ENCODE measurements at places on chromosomes 2 and 18. TPM values are rescaled to one million over a fixed set of nuclear protein-coding genes. Genes with fewer than 3 reads are reported as not detected.

SERPINB3 gene
- 0.12 TPM for total RNA-seq

SPP2 gene
- total RNA-seq: not detected

SCYGR7 gene
- not detected for total RNA-seq

DTNA gene
- total RNA-seq: 82.0 TPM

POMC gene
- total RNA-seq: 2.1 TPM

GAD1 gene
- not detected for total RNA-seq

DLGAP1 gene
- total RNA-seq: 0.13 TPM

LRRTM1 gene
- not detected for total RNA-seq

GALNT13 gene
- not detected for total RNA-seq

CCNYL1 gene
- total RNA-seq: 6.8 TPM

BOK gene
- total RNA-seq: 2.8 TPM

CROCC2 gene
- total RNA-seq: not detected

SERPINB11 gene
- total RNA-seq: not detected

ANKRD30B gene
- not detected for total RNA-seq

NAPG gene
- total RNA-seq: 13.9 TPM

CD28 gene
- total RNA-seq: 0.48 TPM

DNA sequence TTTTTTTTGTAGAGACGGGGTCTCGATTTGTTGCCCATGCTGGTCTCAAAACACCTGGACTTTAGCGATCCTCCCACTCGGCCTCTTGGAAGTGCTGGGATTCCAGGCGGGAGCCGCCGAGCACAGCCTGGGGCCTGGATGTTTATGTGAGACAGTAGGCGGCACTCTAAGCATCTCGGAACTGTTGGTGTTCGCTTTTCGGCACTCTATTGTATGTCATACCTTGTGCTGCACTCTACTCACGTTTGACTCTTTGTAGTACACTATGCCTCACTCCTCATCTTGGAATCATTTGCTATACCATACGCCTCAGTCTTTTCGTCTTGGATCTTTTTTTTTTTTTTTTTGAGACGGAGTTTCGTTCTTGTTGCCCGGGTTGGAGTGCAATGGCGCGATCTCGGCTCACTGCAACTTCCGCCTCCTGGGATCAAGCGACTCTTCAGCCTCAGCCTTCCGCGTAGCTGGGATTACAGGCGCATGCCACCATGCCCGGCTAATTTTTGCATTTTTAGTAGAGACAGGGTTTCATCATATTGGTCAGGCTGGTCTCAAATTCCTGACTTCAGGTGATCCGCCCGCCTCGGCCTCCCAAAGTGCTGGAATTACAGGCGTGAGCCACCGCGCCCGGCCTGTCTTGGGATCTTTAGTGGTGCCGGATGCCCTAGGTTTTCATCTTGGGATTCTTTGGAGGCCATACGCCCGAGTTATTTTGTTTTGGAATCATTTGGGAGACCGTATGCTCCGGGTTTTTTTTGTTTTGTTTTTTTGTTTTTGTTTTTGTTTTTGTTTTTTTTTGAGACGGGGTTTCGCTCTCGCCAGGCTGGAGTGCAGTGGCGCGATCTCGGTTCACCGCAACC is 24.2 kb upstream of the ZDBF2 start:
- no peak for DNase-seq

DNA sequence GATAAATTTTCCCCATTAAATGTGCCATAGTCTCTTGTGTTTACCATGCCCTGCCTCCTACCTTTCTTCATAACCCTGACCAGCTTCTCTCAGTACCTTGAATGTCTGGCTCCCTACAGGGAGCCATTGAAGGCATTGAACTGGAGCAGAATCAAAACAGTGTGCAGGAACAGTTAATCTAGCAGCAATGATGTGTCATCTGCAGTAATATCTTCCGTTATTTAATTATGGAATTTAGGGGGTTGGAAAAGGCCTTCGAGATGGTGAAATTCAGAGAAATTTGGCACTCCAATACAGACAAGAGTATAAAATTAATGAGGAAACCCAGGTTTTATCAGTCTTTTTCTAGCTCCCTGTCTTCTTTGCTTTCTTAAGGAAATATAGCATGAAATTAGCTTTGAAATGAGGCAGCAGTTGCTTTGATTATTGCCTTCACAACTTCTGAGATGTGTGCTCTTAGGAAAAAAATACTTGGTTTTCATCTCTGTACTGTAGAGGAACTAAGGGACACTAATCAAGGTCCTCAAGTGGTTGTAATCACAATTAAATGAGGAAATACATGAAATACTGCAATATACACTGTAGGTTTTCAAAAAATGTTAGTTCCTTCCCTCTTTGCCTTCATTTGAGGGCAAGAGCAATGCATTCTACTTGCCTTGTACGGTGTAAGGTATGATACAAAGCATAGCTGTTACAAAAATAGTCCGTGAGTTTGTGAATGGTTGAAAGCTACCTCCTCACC is 369.1 kb downstream of the SETBP1 start:
- DNase-seq: no peak

- no peak for DNase-seq
Measured at GRCh38 chr2:237652854-237653253, 25.5 kb downstream of the LRRFIP1 start.

- no peak for DNase-seq
Measured at GRCh38 chr2:235542733-235543127, 48.9 kb downstream of the AGAP1 start.

GRCh38 chr2:40200366-40200915 is 251.4 kb downstream of the SLC8A1 start:
- no peak for DNase-seq

GRCh38 chr2:165897726-165898125 is 55.9 kb downstream of the TTC21B start:
- DNase-seq: no peak

GRCh38 chr18:10252494-10252893 is 201.9 kb upstream of the APCDD1 start:
- no peak for DNase-seq

GRCh38 chr2:217553679-217554078 is 449.1 kb downstream of the TNS1 start:
- DNase-seq: no peak

DNA sequence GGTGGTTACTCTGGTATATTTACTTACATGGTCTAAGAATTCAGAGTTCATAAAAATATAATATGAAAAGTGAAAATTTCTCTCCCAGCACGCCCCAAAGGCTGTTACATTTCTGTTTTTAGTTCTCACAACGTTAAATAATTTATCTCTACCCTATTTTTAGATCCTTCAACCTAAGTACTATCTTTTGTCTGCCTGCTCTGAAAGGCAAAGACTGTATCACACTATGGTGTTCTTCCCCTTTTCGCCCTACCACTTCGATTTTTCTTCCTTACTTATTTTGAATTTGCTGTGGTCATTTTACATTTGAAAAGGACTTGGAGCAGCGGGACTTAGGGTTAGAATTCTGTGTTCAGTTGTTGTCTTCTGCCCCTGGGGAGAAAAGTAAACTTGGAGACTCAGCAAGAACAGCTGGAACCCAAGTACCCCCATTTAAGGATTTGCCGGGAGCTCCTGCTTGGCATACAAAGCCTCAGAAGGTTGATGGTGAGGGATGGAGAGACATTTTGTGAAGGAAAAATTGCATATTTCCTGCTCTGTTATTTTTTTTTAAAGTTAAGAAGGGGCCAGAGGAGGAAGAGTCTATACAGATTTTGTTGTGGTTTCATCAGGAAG is 19.0 kb downstream of the ADAM23 start:
- no peak for DNase-seq

DNA sequence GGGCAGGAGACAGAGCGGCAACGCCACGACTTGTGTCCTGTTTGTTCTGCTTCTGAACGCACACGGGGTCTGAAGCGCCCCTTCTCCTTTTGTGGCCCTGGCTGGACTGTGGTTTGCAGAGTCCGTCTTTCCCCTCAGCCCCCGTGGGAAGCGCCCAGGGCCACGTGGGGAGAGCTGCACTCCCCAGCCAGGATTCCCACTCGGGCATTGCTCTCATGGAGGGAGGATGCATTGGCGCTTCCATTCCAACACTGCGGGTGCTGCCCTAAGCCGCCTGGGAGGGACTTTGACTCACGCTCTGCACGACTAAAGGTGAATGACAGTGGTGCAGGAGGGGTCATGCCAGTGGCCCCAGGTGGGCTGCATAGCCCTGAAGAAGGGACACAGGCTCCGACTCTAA is 52.5 kb downstream of the TIMM21 start:
- DNase-seq: no peak

- DNase-seq: no peak
Measured at GRCh38 chr2:73841912-73842738, 13.4 kb downstream of the STAMBP start.

GRCh38 chr2:164778723-164779122 is 62.9 kb downstream of the COBLL1 start:
- no peak for DNase-seq

GRCh38 chr2:37011130-37011529 is 44.8 kb upstream of the STRN start:
- DNase-seq: no peak

DNA sequence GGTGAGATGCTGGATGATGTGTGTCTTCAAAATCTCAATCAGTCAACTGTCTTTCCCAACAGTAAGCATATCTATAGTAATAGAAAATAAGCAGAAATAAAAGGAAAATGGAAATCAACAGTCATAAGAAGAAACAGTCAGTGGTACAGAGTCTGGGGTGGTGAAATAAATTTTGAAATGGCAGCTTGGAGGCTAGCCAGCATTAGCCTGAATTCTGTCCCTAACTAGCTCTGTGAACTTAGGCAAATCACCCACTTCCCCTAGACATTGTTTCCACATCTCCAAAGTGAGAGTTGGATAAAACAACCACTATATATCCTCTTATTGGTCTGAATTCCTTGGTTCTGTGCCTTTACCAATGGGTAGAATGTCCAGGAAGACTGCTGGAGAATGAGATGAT is 189.7 kb upstream of the REV1 start:
- DNase-seq: no peak

- DNase-seq: no peak
Measured at GRCh38 chr2:181817509-181817908, 74.0 kb upstream of the ITPRID2 start.

DNA sequence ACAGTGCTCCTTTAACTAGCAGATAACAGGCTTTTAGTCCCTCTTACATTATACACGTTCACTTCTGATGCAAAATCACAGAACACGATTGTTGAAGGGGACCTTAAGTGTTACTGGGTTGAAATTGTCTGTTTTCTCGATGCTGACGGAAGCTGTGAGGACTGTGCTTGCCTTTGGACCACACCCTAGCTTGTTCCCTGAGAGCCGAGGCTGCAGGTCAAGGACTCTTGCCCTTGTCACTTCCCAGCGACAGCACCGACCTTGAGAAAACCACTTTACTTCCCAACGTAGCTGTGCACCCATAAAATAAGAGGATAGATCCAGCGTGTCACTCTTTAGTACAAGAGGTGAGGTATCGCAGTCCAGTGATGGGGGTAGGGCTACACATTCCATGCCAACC is 701.0 kb downstream of the DCDC2C start:
- DNase-seq: no peak

DNA sequence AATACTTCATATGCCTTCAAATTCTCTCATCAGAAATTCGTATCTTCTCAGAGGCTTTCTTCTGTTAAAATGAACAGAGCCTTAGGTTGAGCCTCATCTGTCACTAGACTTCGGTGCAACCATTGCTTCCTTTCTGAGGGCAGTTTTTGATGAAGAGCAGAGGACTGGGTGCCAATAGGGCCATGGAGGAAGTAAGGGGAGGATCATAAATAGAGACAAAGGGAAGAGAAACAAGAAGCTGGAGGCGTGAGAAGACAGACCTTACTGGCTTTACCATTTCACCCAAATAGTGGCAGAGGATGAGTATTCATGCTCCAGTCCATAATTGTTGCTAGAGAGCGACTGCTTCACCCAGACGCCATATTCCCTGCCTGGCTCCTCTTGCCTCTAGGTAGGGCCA is 215.6 kb upstream of the PKDCC start:
- DNase-seq: no peak

- peak; percentile 74 for DNase-seq
Measured at GRCh38 chr18:34809451-34810072, 99.5 kb downstream of the DTNA start.

DNA sequence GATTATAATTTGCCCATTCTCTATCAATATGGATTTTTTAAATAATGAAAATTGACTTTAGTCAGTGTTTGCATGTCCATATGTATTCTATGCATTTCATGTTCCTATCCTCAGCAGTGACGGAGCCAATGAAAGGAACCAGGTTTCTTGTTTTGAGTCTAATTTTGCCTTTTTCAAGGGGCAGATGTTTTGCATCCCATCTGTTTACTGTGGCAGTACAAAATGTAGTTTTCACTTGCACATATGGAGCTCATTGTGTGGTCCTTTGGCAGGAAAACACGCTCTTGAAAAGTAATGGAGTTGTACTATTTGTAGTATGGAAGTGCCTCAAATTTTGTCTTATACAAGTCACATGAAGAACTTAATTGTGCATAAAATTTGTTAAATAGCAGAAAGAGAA is 127.8 kb downstream of the AGPS start:
- DNase-seq: no peak

DNA sequence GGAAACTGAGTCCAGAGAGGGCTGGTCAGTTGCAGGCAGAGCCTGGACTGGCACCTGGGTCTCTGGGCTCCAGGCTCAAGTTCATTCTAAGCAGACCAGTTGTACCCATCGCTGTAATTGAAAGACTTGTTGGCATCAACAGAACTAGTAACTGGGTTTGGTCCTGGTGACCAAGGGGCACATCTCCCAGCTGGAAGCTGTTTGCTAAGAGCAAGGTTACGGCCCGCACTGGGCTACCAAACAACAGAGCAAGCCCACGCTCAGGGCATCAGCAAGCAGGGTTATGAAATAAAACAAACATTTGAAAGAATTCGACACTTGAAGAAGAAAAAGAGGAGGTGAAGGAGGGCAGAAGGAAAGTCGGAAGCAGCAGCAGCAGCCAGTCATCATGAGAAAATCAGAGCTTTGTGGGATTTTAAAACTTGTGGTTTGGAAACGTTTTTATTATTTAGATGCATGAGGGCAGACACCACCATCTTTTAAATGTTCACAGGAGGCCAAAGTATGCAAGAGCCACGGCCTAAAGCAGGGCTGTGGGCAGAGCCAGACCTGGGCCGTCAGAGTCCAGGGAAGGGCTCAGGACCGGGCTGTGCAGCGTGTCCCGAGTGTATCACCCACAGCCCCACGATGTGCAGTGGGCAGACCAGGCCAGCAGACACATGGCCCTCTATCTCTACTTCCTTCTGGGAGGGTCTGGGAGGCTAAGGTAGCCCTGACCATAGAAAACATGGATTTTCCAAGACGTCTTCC is 220.3 kb downstream of the BCL2 start:
- no peak for DNase-seq

- DNase-seq: no peak
Measured at GRCh38 chr18:39561126-39561525, 1995.5 kb upstream of the CELF4 start.

DNA sequence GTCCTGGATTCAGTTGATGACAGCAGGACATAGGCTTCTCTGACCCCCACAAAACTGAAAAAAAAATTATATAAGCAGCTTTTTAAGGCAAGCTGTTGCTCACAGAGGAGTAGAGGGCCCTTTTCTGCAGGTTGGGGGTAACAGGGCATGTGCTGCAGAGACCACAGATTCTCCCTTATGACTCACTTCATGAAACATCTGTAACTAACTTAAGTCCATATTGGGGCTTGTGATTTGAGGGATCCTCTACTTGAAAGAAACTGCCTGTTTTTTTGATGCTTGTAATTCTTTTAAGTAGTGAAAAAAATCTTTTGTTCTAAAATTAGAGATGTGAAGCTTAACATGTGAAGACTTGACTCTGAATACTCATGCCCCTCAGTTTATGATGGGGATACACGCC is 33.4 kb downstream of the XRCC5 start:
- no peak for DNase-seq

GRCh38 chr18:49169037-49169521 is 218.3 kb upstream of the SMAD7 start:
- DNase-seq: no peak
